Activated CD4-positive, alpha-beta T cell treated with anti-CD3 and anti-CD28 coated beads for 1 hour (primary cell): ENCODE measurements at places on chromosomes 1 and 21.

DNA sequence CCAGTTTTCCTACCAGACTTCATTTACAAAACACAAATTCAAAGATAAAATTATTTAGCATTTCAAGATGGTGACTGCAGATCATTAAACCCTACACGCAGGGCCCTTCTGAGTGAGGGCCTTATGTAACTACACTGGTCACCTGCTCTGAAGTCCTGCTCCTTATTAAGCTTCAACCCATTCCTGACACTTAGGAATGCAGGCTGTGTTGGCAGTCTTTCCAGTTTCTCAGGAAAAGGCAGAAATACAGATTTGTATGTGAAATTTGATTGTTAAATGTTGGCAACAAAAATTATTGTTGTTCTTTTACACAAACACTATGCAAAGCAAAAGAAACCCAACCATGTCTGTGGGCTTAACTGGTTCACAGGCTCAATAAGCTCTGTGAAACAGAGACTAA lies 25.8 kb upstream of the BCAS2 start:
- no peak for DNase-seq

GRCh38 chr1:20634065-20634593 lies 871 bp downstream of the PINK1 start:
- DNase-seq, result no peak

DNA sequence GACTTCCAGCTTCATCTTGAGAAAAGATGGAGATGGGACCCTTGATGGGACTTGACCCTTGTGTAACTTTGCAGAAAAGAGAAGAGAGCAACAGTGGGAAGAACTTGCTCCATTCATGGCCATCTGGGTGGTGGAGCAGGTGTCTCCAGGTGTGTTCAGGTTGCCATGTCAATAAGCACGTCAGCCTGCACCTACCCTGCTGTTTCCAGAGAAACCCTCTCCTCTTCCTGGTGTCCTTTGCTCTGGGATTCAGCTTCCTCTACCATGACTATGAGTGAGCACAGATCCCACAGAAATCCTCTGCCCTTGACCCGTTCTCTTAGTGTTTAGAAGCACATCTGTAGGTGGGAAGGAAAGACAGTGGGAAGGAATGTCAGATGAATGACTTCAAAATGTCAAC lies 21.8 kb upstream of the OTUD3 start:
- no peak for DNase-seq

DNA sequence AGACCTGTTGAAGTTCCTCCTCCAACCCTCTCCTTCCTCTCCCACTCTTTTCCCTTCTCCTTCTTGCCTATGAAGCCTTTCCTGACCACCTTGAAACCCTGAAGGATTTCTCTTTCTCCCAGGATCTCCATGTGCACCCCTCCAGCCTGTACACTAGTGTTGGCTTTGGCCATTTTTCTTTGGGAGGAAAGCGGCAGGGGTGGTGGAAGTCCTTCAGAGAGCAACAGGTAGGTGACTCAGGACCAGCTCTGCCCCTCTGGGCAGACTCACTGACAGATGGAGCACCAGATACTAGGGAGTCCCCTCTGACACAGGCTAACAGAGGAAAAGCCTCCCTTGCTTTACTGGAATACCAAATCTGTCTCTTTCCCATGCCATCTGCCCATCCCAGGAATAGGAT lies 4.6 kb downstream of the SLC26A9 start:
- no peak for DNase-seq

DNA sequence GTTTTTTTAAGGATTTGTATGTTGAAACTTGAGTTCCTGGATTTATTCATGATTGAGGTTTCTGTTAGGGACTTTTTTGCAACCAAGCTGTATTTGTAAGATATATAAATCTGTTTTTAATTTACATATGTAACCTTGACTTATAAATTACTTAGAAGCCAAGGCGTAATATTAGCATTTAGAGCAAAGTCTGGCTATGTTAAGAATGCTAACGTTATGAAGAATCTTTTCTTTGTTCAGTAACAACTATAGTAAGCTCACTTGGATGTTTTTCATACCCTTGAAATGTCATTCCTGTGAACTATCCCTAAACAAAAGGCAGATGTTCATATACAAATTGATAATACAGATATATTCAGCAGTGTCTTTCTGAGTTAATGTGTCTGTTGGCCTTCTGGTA lies 155.3 kb downstream of the MAGI3 start:
- DNase-seq, result no peak

DNA sequence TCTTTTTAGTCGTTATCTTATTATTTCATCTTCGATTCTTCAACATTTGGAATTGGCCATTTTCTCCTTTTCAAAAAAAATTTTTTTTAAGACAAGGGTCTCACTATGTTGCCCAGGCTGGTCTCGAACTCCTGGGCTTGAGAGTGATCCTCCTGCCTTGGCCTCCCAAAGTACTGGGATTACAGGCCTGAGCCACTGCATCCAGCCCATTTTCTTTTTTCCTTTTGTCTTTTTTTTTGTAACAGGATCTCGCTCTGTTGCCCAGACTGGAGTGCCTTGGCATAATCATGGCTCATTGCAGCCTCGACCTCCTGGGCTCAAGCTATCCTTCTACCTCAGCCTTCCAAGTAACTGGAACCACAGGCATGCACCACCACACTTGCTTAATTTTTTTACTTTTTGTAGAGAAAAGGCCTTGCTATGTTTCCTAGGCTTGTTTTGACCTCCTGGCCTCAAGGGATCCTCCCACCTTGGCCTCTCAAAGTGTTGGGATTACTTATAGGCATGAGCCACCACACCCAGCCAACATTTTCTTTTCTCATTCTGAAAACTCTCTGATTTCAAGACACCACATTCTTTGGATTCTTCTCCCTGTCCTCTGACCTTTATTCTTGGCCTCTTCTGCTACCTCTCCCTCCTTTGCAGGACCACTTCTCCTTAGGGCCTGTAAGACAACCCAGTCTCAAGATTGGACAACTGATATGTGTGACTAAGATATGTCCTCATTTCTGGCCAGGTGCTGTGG lies 6.0 kb upstream of the MAP1LC3C start:
- no peak for DNase-seq

- DNase-seq, result no peak
Observed at GRCh38 chr1:228999446-229000170, 264.3 kb downstream of the RHOU start.

DNA sequence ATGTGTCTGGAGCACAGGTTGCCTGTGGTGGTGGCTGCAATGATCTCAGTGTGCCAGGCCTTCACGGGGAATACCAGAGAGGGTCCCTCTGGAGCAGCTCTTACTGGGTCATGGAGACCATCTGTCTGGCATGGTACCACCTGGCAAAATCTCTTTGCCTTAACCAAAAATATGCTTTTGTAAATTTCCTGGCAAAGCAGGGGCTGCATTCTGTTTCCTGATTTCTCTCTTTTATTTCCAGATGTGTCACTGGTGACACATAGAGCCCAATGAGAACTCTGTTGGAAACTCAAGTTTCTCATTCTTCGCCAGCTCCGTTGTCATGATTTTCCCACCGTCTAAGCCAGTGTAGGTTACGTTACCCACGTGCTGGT lies 136.5 kb downstream of the FGGY start:
- DNase-seq, result no peak

DNA sequence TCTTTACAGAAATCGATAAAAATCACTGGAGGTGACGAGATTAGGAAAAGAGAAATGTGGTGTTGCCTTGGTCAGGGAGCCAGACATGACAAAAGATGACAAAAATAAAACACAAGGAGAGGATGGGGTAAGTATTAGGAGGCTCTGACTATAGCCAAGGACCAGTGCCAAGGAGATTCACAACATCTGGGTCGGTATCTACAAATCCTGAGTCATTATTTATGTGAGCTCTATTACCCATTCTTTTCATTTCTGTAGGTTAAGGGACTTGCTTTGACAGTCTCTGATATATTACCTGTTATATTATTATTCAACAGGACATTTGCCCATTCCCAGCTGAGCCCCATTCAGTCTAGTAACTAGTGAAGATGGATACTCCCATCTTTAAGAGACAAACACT lies 120.8 kb downstream of the TYW3 start:
- no peak for DNase-seq

- DNase-seq, result no peak
Observed at GRCh38 chr1:27961646-27962221, 2.0 kb downstream of the XKR8 start.

GRCh38 chr1:201143726-201144635 lies 10.3 kb downstream of the TMEM9 start:
- no peak for DNase-seq

- DNase-seq, result no peak
Observed at GRCh38 chr1:162317621-162318020, 59.0 kb downstream of the SPATA46 start.

DNA sequence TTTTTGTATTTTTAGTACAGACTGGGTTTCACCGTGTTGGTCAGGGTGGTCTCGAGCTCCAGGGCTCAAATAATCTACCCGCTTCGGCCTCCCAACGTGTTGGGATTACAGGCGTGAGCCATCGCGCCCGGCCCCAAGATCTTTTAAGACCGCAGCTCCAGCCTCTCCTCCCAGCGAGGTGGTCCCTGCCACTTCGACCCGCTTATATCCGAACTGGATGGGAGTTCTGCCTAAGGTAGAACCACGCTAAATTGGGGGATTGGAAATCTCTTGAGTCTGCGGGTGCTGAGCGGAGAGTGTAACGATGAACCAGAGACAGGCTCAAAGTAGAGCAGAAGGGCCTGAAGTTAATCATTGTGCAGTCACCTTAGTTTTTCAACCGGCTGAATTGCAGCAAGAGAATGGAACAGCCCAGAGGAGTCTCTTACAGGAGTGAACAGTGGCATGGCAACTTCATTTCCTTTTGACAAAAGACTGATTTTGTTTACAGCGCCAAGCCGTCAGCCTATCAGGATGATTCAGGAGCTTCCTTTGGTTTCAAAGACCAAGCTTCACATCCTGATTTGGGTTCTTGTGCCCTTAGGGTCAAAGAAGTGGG lies 726 bp upstream of the CYB5R1 start:
- DNase-seq, result no peak

- no peak for DNase-seq
Observed at GRCh38 chr1:240435996-240436566, 175.9 kb downstream of the GREM2 start.

GRCh38 chr1:108504447-108504846 lies 54.3 kb downstream of the NBPF6 start:
- no peak for DNase-seq

DNA sequence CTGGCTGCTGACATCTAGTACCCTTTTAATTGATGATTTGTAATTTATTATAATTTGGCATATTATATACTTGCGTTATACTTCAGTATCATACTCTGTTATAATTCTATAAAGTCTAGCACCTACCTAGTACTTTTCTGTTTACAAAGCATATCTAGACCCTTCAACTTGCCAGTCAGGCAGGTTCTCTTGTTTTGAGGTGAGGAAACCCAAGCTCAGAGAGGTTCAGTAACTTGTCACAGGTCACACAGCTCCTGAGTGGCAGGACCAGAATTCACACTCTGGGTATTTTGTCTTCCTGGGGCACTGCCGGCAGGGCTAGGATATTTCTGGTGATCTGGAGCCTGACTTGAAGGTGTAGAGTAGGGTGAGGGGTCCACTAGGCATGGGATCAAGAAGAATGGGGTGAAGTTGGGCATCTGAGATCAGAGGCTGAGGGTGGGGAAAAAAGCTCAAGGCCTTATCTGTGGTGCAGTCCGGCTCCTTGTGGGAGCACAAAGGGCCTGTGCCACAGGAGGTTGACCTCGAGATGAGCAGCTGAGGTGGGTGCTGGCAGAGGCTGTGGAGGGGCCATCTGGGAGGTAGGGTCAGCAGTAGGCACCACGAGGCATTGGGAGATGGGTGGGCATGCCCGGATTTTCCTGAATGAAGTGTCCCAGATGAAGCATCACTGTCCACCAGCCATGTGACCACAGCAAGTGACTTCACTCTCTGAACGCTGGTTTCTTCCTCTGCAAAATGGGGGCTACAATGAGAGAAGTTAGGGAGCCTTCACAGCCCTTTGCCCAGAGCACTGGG lies 102.6 kb downstream of the EPHB2 start:
- no peak for DNase-seq

DNA sequence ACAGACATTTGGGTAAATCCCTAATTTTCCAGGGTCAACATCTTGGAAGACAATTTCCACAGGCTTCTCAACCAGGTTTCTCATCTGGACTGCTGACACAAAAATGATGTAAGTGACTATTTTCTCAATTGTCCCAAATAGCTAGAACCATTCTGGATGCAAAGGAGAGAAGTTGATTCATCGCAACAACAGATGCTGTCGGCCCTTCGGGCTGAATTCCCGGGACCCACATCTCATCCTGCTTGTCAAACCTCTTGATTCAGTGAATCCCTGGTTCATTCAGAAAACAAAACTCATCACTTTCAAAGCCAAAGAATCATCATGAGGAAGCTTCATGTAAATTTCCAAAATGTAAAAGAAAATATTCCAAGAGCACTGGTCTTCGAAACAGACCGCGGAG lies 251.8 kb downstream of the NPHP4 start:
- DNase-seq, result no peak

GRCh38 chr1:170664093-170664827 lies at the start of gene PRRX1:
Gene PRRX1 (plus strand): TSS chr1:170664131. CDS start chr1:170664219, 88 bp downstream.
- DNase-seq, result no peak

DNA sequence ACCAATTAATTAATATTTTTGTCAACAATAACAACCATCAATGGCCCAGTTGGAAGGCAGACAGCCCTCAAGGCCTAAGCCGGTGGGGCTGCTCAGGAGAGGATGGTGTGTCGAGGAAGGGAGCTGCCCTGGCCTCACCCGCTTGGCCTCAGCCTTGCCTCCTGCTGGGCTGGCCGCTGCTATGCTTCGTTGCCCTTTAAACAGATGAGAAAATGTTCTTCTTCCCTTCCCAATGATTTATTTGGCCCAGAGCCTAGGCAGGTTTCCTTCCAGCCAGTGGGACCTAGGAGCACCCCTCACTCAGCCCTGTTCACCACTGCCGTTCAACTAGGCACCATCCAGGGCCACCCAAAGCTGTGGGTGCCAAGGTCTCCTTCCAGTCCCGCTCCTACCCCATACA lies 3.1 kb upstream of the ADGRB2 start:
- DNase-seq, result no peak

DNA sequence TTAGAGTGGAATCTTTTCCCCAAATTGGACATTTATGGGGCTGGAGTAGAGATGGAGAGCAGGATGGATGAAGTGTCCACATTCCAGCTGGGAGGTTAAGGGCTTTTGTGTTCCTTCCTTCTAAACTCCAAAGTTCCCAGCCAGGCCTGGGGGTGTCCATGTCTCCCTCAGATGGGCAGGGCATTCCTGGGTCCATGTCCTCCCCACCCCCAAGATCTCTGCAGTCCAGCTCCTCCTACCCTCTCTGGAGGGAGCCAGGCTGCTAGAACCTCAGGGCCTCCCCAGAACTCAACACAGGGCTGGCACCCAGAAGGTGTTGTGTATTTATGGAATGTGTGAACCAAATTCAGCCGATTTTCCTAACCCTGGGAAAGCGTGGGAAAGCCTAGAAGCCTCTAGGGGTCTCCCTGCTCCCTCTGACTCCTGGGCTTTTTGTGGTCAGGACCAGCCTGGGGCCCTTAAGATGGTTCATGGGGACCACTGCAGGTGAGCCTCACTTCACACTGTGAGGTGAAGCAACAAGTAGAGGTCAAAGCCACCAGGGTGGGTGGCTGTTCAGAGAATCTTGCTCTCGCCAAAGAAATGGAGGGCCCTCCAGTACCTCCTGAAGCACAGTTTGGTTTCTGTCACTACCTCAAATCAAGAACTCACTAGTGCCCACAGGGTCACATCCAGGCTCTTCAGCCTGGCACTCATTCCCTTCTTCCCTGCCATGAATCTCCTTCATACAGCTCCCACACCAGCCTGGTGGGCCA lies 54.8 kb downstream of the GLIS1 start:
- DNase-seq, result no peak
